Cortex of kidney (tissue), 1 donor: ENCODE measurements at places on chromosomes 5 and 9.

GRCh38 chr9:133449760-133450159 lies 10.0 kb upstream of the CACFD1 start:
- no peak for DNase-seq

DNA sequence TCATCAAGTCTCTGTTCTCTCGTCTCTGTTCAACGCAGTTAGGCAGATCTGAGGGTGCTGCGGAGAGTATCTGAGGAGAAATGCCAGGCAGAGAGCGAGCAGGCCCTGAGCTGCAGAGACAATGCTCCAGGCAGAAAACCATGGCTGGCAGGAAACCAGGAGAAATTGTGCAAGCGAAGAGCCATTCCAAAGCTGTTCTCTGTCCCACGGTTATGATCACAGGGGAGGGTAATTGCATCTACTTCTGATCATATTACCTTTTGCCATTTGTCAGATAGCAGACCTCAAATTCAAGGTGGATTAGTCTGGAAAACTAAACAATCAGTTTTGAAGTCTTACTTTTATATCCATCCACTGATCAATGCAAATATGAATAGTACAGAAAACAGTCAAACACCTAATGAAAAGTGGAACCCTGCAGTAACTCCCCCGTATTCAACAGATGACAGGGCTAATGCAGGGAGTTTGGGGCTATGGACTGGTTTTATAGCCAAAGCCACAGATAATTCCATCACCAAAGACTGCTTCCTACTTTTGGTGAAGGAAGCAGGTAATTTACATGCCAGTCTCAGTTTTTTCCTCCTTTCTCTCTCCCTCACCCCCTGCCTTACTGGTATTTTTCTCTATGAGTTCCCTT lies 228.0 kb downstream of the DCP2 start:
- DNase-seq: no peak

- DNase-seq: no peak
These were observed 123.7 kb upstream of the CPEB4 start for GRCh38 chr5:173764332-173765028.

DNA sequence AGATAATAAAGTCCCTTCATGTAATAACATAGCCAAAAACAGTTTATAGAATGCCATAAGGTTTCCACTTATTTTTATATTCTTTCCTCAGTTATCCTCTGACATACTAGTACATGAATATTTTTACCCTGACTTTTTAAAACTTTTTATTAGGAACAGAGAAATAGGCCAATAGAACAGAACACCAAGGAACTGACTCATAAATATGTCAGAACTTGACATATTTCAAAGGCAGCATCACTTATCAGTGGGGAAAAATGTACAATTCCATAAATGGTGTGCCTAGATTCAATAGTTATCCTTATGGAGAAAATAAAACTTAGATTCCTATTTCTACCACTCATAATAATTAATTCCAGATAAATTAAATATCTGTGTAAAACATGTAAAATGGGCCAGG lies 9.4 kb downstream of the STARD4 start:
- DNase-seq: no peak

DNA sequence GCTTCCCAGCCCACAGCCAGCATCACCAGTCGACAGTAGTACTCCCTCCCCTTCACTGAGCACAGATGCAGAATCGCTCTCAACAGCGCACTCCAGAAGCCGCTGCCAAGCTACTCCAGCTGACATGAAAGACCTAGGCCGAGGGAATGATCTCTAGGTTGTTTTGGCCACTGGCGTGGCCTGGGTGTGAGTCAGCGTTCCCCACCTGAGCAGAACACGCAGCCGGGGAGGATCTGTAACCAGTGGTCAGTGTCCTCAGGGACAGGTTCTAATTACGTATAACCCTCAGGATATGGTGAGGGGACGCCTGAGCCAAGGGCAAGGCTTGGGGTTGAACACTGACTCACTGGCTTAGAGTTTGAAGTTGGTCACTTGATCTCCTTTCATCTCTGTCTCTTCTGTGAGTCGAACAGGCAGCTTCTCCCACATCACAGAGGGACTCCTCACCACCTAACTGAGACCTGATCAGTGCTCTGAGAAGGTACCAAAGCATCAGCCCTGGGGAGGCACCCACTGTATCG lies 76.9 kb upstream of the IL17B start:
- no peak for DNase-seq

DNA sequence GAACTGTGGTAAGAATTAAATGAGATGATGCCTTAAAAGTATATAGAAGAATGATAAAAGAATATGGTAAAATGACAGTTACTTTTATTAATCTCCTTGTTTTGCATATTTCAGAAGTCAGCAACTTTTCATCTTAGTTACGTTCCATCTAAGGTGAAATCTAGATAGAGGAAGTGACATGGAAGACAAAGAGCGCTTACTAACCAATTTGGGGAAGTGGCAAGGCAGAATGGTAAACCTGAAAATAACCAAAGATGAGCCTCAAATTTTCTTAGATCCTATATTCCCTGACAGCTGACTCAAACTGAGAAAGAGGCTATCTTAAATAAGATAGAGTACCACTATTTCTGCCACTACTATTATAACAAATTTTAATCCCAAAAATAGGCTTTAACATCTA lies 52.5 kb downstream of the FGF10 start:
- DNase-seq: no peak

GRCh38 chr9:19782005-19782404 lies 6.8 kb downstream of the SLC24A2 start:
- DNase-seq: no peak

DNA sequence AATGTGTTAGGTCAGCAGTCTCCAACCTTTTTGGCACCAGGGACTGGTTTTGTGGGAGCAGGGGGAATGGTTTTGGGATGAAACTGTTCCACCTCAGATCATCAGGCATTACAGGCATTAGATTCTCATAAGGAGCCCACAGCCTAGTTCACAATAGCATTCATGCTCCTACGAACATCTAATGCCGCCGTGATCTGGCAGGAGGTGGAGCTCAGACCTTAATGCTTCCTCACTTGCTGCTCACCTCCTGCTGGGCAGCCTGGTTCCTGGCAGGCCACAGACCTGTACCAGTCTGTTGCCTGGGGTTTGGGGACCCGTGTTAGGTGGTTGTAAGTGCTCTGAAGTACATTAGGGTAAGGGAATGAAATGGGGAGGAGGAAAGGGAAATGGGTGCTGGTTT lies 9.7 kb upstream of the CTNNA1 start:
- DNase-seq: no peak

DNA sequence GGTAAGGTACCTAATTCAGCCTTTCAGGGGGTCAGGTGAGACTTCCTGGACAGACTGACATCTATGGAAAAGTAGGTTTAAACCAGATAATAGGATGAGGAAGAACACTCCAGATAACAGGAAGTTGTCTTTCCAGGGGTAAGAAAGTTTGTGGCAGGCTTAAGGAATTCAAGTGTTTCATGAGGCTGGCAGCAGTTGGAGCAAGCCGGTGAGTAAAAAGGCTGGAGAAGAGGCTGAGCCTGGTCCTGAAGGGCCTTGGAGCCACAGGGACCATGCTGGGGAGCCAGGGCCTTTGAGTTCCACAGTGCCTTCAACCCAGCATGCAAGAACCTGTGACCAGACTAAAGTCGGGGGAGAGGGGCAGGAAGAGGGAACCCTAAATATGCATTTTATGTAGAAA lies 353.4 kb downstream of the SPOCK1 start:
- DNase-seq: no peak
